Posterior cingulate gyrus (tissue), 11 donors: ENCODE measurements at places on chromosomes 6 and 20.

- DNase-seq = peak; percentile 39
Measured at GRCh38 chr20:57941604-57942381, 232.0 kb upstream of the PMEPA1 start.

- DNase-seq = peak; percentile 52
Measured at GRCh38 chr6:47097092-47097945, 55.2 kb upstream of the ADGRF1 start.

DNA sequence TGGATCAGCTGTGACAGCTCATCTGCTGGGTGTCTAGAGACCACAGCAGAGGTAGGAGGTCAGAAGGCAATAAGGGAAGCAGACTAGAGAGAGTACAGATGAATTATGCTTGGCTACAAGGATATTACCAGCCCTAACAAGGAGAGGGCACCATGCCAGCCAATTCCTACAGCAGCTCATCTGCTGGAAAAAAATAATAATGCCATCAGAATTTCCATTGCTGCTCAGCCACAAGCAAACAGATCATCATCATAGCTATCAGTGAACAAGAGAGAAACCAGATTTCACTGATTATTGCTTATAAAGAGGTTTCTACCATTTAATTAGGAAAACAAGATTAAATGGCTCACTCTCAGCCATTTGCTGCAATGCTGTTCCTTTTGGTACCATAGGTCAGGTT lies 66.5 kb downstream of the PSMG4 start:
- no peak for DNase-seq

DNA sequence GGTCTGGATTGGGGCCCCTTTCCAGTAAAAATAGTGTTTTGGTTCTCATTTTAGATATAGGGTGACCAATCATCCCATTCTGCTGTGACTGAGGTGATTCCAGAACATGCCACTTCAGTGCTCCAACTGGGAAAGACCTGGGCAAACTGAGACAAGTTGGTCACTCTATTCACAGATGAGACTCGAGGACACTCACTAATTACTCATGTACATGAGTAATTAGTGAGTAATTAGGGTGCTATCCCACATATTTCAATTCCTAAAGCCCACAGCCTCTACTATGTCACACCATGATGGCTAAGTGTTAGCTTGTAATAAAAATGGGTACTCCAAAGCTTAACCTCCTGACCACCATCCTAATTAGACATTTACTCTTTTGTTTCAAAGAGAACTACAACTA lies 86.0 kb downstream of the CBLN4 start:
- DNase-seq = no peak

DNA sequence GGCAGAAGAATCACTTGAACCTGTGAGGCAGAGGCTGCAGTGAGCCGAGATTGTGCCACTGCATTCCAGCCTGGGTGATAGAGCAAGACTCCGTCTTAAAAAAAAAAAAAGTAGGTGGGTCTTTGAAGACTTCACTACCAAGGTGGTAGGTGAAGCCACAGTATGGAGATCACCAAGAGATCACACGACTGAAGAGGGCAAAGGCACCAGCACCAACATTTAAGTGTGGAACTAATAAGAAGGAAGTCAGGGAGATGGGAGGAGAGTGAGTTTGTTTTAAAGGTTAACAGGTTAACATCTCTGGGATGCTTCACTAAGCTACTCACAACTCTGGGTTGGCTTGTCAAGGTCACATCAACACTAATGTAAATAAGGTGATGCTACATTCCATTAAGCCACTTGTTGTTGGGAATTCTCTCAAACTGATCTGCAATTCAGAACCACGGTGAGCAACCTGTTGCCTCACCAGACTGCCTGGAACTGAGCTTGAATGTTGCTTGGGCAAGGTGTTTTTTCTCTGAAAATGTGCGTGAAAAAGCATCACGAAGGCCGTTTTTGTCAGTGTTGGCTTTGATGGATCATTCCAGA lies 48.7 kb downstream of the KCTD20 start:
- no peak for DNase-seq

GRCh38 chr20:19531446-19531845 lies 226.6 kb upstream of the RIN2 start:
- no peak for DNase-seq

GRCh38 chr6:35852994-35853393 lies 47.8 kb downstream of the LHFPL5 start:
- DNase-seq = no peak

GRCh38 chr6:79215213-79215824 lies 19.2 kb downstream of the HMGN3 start:
- DNase-seq = no peak

- no peak for DNase-seq
Measured at GRCh38 chr6:26476896-26477295, 19.1 kb downstream of the BTN2A1 start.

DNA sequence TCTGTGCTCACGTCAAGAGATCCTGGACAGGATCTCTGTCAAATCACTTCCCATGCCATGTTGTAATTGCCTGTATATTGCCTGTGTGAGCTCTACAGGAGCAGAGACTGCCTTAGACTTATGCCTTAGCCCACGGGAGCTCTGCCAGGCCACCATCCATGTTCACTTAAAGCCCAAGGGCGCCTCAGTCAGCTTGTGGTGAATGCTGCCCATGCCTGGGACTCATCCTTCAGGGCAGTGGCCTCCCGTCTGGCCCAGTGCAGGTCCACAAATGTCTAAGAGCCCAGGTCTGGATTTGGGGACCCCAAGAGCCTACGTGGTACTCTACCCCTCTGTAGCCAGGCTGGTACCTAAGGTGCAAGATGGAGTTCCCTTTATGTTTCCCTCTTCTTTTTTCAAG lies 22.4 kb upstream of the BPIFA2 start:
- no peak for DNase-seq

DNA sequence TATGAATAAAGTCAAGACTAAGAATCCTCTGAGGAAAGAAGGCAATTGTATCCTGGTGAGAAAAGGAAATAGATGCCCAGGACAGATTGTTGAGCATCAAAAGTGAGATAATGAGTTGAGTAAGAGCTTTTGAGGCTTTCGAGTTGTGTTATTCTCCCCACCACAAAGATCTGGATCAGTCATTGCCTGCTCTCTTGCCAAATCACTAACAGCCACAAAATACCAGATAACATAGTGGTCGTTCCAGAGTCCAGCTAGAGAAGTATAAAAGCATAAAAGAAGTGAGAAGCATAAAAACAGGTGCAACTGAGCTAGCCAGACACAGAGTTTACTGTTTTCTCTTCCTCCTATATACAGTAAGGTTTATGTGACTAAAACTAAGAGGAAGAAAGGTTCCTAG lies 4.9 kb downstream of the SPINT4 start:
- DNase-seq = no peak

- DNase-seq = no peak
Measured at GRCh38 chr20:32421290-32421689, 63.2 kb downstream of the ASXL1 start.

DNA sequence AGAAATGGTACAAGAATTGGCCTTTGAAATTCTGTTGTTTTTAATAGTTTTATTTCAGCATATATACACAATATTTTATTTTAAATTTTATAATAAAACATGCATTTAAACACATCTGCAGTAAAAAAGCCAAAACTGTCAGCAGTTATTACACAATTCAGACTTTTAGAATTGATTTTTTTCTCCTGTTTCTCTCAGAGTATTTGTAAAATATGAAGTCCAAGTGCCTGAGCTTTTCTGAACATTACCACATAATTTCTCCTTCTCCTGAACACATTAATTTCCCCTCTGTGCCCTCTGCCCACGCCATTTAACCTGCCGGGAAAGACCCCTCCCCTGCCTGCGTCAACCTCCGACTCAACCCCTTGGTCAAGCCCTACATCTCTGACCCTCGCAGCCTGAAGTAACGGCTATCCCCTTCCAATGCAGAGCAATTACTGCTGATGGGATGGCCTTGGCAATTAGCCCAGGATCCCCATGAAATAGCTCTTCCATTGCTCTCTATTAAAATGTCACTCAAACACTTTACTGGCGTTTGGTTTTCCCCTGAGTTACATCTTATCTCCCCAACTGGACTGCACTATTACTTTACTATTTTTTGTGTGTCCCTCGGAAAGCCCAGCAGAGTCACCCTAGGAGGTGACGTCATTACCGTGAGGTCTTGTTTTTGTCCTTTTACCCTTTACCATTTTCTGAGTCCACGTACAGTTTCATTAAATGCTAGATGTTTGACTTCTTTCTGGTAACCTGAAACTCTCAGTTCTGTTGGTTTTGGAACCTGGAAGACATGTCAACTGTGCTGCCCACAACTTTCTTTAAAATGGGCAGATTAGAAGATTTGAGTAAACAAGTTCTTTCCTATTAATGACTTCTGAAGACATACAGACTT lies 146.7 kb upstream of the TAB2 start:
- DNase-seq = no peak

- no peak for DNase-seq
Measured at GRCh38 chr6:108322728-108323127, 27.9 kb downstream of the AFG1L start.

GRCh38 chr6:115514656-115515055 lies 546.0 kb downstream of the FRK start:
- DNase-seq = no peak

DNA sequence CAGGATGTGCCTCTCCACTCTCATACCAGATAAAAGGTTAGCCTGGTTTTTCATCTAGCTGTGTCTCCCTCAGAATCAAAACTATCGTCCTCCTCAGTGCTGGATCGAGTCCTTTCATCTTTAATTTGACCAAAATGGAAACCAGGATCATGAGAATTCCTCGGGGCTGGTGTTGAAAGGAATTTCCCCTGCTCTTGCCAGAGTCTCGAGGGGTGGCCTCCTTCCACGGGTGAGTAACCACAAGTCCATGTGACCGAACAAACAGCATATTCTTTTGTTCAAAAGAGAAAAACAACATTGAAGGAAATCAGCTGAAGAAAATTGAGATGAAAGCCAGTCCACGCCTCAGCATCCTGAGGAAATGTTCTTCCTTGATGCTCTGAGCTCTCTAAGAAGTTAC lies 165.9 kb upstream of the CDYL start:
- DNase-seq = no peak

DNA sequence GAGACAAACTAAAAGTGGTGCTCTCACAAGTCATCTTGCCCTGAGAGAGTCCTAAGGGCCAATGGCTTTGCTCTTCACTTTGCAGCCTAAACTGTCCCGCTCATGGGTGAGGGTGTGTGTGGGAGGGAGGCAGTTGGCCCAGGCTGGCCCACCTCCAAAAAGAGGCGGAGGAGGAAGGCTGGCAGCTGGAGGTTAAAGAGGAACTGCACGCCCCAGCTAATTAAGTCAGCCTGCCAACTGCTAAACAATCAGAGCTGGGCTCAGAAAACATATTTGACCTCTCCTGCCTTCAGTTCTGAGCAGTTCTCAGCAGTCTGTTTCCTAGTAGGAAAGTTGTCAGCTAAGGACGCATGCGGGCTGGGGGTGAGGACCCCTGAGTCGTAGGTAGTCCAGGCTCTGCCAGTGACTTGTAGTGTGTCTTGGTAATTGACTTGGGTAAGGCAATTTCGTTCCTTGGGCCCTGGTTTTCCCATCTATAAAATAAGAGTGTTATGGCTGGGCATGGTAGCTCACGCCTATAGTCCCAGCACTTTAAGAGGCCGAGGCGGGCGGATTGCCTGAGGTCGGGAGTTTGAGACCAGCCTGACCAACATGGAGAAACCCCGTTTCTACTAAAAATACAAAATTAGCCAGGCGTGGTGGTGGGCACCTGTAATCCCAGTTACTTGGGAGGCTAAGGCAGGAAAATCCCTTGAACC lies 17.0 kb downstream of the GSS start:
- peak; percentile 48 for DNase-seq

DNA sequence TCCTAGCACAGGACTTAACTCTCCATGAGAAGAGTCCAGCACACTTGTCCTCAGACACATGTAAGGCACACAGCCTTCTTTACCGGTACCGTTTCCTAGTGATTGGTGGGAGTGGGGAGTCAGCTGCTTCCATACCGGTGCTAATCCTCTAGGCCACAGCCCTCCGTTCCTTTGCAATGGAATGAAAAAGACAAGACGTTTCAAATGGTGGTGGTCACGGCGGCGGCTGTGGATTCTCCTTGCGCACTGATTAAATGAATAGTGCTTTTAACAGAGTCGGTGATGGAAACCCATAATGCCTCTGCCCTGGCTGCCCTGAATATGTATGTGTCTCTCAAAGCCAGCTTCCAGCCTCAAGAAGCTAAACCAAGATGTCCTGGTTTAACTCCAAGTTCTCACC lies 34.8 kb upstream of the GABRR1 start:
- DNase-seq = no peak

DNA sequence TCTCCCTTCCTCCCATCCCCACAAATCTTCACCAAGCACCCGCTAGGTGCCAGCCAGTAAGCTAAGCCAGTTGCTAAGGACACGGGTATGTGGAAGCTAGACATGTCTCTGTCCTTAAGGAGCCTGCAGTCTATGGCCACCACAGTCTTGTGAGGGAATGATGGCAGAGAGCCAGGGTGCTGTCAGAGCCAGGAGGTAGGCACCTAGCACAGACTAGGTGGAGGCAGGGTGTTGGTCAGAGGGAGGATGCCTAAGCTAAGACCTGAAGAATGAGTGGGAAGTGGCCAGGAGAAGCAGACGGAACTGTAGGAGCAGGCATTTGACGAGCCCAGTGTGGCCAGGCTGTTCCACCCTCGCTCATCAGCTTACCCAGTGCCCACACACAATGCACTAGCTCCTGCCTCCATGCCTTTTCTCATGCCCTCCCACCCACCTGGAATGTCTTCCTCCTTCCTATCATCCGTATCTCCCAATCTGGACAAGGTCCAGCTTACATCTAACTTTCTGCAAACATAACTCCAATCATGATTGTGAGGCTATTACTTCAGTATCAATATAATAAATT lies 125.6 kb downstream of the FOXC1 start:
- DNase-seq = no peak

DNA sequence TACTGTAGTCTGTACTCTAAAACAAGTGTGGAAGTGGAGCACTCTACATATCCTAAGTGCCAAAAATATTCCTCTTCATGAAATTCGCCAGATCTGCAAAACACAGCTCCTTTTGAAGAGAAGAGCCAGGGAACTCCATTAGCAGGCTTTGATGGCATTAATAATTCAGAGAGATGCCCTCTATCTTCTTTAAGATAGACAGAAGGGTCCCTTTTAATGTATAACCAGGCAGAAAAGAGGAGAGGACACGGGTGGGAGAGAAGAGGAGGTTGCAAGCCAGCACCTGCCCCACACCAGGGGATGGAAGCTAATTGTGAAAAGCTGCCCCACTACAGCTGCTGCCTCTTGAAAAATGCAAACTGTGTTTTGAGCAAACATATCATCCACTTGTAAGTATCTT lies 3.7 kb upstream of the RFPL4B start:
- no peak for DNase-seq

GRCh38 chr6:142316791-142317368 lies 15.1 kb downstream of the ADGRG6 start:
- DNase-seq = no peak

DNA sequence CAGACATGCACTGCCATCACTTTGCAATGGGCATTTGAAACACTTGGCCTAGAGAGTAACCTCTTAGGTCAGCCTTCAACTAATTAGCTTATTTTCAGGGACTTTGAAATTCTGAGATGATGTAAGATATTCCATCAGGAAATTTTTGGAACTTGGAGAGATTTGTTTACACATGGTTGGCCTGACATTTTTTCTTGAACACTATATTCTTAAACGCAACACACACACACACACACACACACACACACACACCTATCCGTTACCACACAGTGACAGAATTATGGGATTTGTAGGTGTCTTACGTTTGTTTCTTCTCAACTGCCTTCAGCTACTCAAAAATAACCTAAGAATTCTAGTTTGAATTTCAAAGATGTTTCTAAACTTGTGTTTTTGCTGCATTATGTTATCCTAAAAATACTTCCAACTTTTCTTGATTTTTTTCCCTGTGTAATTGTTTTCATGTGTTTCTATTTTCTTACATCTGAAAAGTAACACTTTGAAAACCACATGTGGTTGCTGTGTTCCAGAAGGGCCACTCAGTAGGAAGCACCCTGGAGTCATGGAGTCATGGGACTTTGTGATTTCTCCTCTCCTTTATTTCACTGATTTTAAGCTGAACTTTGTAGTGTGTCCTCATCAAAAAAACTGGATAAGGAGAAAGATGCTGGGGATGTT lies 31.9 kb downstream of the MARCKS start:
- DNase-seq = no peak
